KG1 (cell line): ENCODE measurements at places on chromosomes 3 and 15.

GRCh38 chr3:54344601-54345231, 222.4 kb downstream of the CACNA2D3 start:
- no peak for DNase-seq

GRCh38 chr3:32360493-32360827, 31.2 kb upstream of the CMTM7 start:
- DNase-seq: no peak

GRCh38 chr3:42013691-42014457, 52.0 kb upstream of the ULK4 start:
- DNase-seq: no peak

GRCh38 chr15:38425269-38425668, 28.7 kb upstream of the FAM98B start:
- no peak for DNase-seq

- no peak for DNase-seq
These were observed 14.5 kb downstream of the TAGLN3 start for GRCh38 chr3:112013058-112013783.

DNA sequence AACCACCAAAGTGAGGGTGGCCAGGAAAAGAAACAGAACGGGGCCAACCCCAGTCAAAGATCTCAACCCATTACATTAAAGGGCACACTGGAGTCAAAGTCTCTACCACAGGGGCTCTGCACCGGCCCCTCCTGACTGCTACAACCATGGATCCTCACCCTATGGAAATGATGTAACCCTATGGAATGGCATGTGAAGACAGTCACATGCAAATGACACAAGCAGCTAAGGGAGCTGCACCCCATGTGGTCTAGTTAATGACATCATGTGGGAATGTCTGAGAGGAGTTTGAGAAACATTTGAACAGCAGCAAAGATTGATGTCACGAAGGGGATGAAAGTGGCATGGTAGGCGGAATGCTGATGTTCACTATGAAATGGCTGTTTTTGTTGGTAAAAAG, 298.2 kb upstream of the SLCO3A1 start:
- DNase-seq: no peak

- no peak for DNase-seq
These were observed 492.1 kb downstream of the NLGN1 start for GRCh38 chr3:173889596-173889995.

GRCh38 chr3:134313847-134314587, 60.2 kb downstream of the AMOTL2 start:
- no peak for DNase-seq

- DNase-seq: no peak
These were observed 21.2 kb downstream of the CMTM7 start for GRCh38 chr3:32412887-32413286.

GRCh38 chr15:81095690-81096365, 38.2 kb upstream of the CFAP161 start:
- no peak for DNase-seq

GRCh38 chr3:11807686-11808085, 39.0 kb downstream of the TAMM41 start:
- DNase-seq: no peak

- peak; percentile 14 for DNase-seq
These were observed 1.7 kb downstream of the PAK2 start for GRCh38 chr3:196741249-196741889.

- no peak for DNase-seq
These were observed 339.6 kb upstream of the ROBO2 start for GRCh38 chr3:76700323-76700722.

DNA sequence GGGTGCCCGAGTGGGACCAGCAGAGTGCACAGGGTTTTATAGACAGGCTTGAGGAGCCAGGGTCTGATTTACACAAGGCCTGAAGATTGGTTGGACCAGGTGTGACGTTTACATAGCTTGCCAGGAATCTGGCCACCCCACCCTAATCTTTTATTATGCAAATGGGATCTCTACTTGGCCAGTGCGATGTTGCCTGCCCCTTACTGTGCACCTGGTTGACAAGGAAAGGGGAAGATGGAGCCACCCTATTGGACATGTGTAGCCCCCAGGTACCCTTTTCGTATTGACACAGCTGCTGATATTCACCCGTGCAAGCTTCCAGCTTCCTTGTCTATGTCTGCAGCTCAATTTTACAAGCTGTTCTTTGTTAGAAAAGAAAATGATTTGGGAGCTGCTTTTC, 132.0 kb downstream of the ARNT2 start:
- no peak for DNase-seq

DNA sequence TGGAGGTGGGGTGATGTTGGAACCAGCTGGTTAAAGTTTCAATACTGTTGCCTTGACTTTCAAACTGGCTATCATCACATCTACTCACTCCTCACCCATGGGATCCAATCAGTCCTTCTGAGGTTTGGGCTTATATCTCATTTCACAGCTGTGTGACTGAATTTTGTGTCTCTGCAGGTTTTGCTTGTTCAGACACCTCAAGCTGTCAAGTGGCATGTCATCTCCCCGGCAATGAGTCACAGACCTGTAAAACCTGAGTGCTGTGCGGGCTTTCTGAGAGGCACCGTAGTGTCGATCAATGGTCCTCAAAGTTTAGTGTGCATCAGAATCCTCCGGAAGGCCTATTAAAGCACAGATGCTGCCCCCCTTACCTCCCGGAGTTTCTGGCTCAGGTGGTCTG, 86.4 kb upstream of the RORA start:
- DNase-seq: no peak

- no peak for DNase-seq
These were observed 81.8 kb downstream of the WDR76 start for GRCh38 chr15:43908516-43909050.

DNA sequence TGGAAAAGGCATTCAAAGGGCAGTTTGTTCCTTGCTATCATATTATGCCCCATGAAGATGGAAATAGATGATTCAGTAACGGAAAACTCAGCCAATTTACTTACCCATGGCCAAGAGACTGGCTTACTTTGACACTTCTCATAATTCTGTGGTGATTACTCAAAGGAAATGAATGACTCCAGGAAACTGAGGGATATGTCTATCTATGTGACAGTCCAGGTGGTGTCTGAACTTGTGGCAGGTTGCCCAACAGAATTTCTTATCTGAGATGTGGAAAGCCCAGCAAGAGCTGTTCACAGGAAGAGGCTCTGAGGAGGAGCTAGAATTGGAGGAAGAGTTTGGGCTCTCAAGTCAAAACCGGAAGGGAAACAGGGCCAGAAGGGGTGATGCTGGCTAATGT, 91.2 kb downstream of the KCNAB1 start:
- DNase-seq: no peak

- peak; percentile 57 for DNase-seq
These were observed 7.8 kb upstream of the SUMF1 start for GRCh38 chr3:4474683-4475490.

DNA sequence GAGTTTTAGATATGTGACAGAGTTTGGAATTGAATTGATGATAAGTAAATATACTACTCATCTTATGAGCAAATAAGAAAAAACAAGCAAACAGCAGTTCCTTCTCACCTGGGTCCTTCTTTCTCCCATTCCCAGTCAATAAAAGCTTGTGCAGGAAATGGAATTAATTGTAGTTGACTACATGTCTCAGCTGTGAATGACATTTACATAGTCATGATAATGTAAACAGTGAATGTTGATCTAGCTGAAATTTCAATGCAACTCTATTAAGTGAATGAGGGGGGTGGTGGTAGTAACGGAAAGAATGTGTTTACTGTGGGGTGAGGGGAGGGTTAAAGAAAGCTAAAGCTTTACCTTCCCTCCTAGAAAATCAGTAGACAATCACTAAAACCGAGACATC, 76.2 kb downstream of the NFKBIZ start:
- no peak for DNase-seq

DNA sequence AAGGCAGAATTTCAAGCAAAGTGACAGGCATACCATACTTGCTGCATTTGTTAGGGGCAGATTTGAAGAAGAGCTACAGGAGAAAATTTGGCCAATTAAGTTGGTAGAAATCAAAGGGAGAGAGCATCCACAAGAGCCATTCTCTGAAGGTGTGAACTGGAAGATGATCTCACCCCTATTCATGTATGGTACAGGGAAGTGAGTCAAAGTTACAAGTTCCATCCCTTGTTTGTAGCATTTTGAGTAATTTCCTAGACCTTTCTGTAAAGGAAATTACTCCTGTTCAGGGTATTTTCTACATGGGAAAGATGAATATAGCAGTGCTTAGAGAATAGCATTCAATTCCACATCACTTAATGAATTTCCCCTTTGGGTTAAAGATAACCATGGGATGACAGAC, 28.4 kb downstream of the TTC14 start:
- no peak for DNase-seq

DNA sequence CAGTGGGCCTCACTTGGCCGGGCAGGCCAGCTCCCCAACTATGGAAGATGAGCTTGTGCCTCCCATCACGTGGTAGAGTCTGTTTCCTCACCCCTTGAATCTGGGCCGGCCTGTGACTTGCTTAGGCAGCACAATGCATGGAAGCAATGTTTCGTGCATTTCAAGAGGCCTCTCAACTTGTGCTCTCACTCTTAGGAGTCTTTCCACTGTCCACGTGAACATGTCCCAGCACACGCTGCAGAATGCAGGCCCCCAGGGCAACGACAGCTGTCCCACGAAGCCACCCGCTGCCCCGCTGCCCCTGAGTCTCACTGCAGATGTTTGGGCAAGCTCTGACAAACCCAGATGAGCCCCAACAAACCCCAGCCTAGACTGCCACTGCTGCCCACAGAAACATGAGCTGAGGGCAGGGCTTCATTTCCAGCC, 27.2 kb upstream of the SLC41A3 start:
- DNase-seq: no peak

DNA sequence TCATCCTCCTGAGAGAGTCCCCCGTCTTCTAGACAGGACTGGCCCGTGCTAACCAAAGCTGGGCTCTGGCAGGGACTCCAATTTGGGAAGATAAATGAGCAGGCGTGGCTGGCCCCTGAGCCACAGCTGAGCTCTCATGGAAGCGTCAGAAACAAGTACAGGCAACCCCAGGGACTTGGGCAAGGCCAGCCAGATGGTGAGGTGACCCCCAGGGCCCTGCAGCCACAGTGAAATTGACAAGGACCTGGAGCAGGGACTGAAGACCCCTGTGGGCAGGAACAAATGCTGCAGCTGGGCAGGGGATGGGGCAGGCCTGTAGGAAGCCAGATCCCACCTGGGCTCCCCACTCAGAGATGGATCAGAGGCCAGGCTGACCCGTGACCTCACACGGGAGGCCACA, 32.8 kb upstream of the CGNL1 start:
- DNase-seq: no peak

GRCh38 chr15:34365836-34366235, 1.2 kb downstream of the LPCAT4 start:
- no peak for DNase-seq

DNA sequence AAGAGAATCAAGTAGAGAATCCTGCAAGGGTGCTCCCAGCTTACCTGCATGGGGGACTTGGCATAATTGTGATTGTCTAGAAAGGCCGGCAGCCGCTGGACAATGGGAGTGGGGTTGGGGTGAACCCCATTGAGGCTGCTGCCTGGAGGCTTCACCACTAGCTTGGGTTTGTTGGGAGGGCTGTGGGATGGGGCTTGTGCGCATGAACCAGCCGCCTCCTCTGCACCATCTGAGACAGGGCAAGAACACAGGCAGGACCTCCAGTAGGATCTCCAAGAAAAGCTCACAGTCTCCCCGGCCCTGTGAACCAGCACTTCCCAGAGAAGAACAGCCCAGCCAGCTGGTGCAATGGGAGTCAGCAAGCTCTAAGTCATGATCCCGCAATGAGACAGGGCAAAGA, 39.8 kb downstream of the SEMA3G start:
- DNase-seq: no peak

GRCh38 chr3:186303965-186304364, 58.1 kb downstream of the DGKG start:
- no peak for DNase-seq
